ENCODE measurements at places on chromosomes 1 and 21.

DNA sequence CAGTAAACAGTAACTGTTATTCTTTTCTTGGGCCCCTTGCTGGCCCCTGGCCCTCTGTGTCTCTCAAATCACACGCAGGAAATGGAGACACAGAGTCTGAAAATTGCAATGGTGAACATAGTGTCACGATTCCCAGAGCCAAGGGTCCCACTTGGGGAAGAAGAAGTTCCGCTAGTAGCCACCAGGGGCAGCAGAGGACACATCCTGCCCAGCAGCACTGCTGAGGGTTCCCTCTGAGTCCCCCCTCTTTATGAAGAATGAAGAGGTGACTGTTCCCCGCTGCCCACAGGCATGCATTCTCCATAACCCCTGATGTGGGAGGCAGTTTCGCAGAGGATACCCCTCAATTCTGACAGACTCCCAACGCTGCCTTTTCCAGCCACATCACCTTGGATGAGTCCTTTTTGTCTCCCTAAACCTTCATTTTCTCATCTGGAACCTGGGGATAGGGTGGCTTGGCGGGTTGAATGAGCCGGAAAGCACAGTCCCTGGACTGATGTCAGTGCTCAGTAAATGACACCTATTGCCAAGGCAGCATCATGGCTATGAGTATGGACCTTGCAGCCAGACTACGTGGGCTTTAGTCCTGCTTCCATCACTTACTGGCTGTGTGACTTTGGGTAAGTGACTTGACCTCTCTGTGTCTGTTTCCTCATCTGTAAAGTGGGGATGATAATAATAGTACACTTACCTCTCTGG lies 238.0 kb upstream of the TMEM51 start:
- DNase-seq, result peak; percentile 73

DNA sequence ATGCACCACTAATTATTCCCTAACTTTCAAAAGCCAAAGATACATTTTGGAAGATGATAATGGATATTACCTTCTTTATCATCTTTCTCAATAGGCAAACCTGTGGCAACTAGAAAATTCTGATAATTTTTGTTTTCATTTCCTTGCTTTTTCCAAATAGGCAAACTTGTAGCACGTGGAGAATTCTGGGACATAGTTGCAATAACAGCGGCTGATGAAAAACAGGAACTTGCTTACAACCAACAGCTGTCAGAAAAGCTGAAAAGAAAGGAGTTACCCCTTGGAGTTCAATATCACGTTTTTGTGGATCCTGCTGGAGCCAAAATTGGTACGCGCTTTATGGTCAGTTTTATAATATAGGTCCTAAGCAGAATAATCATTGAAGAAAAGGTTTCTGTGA lies 1.5 kb downstream of the FPGT start:
- DNase-seq, result no peak

- DNase-seq, result no peak
Measured at GRCh38 chr1:26768755-26769154, 19.0 kb upstream of the PIGV start.

DNA sequence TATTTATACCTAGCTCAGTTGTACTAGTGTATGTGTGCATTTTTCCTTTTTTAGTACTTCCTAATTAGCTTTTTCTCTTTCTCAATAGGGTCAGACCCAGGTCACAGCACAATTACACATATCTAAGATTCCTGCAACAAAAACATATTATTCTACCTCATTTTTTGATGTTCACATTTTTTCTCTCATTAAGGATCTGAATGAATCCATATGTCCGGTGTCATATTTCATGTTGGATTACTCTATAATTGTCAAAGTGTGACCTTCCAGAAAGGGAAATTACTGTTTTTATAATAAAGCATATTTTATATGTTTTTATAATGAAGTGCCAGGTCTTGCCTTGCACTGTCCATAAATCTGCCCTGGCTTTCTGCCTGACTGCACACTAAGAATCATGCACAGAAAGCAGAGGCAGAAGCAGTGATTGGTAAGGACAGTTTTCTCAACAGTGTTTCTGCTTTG lies 143.7 kb downstream of the KCNT2 start:
- DNase-seq, result no peak

GRCh38 chr1:26288311-26288941 lies 8.5 kb downstream of the SH3BGRL3 start:
- no peak for DNase-seq

GRCh38 chr21:33480481-33481103 lies 818 bp upstream of the TMEM50B start:
- DNase-seq, result no peak

- DNase-seq, result no peak
Measured at GRCh38 chr21:15208786-15209185, 144.0 kb upstream of the NRIP1 start.

- no peak for DNase-seq
Measured at GRCh38 chr21:18764720-18765119, 361.1 kb upstream of the TMPRSS15 start.

- peak; percentile 88 for DNase-seq
Measured at GRCh38 chr1:155070721-155071569, 7.4 kb downstream of the EFNA4 start.

- DNase-seq, result no peak
Measured at GRCh38 chr1:185418472-185418871, 101.4 kb upstream of the IVNS1ABP start.

- no peak for DNase-seq
Measured at GRCh38 chr1:93436496-93436895, 11.4 kb upstream of the FNBP1L start.

DNA sequence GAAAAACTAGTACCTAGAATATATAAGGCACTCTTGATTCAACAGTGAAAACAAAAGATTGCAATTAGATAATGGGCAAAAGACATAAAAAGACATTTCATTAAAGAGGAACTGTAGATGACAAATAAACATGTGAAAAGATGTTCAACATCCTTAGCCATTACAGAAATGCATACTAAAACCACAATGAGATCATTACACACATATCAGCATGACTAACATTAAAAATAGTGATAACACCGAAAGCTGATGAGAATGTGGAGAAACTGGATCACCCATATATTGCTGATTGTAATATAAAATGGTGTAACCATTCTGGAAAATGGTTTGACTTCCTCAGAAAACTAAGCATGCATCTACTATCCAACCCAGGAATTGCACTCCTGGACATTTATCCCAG lies 340.3 kb downstream of the SEC16B start:
- DNase-seq, result no peak

DNA sequence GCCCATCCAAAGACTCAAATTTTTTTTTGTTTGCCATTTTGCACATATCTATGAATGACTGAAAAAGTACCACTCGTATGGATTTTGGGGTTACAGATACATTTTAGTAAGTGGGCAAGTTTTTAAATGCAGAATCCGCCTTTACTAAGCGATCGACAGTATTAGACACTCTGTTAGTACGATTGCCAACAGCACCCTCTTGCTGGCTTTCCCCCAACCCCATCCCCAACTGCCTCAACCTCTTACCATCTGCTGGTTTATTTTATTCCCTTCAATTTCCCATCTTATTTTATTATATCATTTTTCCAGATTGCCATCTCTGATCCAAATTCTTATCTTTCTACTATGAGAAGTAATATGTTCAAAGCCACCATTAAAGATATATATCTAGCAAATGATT lies 244.8 kb downstream of the LRRIQ3 start:
- no peak for DNase-seq

- no peak for DNase-seq
Measured at GRCh38 chr1:199082778-199083389, 444.0 kb downstream of the PTPRC start.

- no peak for DNase-seq
Measured at GRCh38 chr21:34825948-34826548, 157.3 kb downstream of the CLIC6 start.

DNA sequence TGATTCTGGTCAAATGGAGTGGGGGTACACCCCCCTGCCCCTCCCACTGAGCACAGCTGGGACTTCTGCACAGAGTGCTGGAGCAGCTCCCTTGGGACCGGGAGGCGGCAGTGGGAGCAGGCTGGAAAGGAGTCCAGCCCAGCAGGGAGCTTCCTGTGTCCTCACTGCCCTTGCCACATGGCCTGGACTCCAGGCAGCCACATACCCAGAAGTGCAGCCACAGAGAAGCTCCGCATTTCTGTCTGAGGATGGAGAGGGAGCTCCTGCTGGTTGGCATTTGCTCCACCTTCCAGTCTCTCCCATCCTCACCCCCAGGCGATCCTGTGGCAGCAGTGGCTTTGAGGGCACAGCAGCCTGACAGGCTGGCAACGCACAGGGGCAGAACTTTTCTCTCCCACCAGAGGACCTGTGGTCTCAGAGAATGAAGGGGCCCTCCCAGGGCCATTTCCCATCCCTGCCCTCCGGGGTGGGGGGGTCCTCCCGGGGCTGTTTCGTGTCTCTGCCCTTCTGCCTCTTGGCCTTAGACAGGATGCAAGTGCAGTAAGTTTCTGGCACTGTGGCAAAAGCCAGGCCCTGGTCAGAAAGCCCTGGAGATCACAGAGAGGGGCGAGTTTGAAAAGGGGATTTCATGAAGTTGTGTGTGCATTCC lies 103.6 kb upstream of the COL6A1 start:
- DNase-seq, result no peak

DNA sequence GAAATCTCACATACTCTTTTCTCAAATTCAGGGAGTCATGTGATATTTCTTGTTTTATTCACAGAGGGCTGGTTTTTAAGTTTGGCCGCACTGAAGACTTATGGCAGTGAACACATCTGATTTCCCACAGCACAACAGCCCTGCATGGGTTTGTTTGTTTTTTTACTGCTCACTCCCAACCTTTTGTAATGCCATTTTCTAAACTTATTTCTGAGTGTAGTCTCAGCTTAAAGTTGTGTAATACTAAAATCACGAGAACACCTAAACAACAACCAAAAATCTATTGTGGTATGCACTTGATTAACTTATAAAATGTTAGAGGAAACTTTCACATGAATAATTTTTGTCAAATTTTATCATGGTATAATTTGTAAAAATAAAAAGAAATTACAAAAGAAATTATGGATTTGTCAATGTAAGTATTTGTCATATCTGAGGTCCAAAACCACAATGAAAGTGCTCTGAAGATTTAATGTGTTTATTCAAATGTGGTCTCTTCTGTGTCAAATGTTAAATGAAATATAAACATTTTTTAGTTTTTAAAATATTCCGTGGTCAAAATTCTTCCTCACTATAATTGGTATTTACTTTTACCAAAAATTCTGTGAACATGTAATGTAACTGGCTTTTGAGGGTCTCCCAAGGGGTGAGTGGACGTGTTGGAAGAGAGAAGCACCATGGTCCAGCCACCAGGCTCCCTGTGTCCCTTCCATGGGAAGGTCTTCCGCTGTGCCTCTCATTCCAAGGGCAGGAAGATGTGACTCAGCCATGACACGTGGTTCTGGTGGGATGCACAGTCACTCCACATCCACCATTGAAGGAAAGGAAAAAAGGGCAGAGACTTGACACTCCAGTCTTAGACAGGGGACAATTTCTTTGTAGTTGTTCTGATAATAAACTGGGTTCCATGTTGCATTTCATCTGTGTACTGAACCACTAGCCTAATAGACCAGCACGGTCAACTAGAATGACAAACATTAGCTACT lies 22.8 kb downstream of the TMEM50A start:
- DNase-seq, result no peak

GRCh38 chr21:28892199-28893111 lies 100.2 kb downstream of the LTN1 start:
- DNase-seq, result no peak

- DNase-seq, result no peak
Measured at GRCh38 chr1:239682960-239683359, 296.6 kb downstream of the CHRM3 start.

DNA sequence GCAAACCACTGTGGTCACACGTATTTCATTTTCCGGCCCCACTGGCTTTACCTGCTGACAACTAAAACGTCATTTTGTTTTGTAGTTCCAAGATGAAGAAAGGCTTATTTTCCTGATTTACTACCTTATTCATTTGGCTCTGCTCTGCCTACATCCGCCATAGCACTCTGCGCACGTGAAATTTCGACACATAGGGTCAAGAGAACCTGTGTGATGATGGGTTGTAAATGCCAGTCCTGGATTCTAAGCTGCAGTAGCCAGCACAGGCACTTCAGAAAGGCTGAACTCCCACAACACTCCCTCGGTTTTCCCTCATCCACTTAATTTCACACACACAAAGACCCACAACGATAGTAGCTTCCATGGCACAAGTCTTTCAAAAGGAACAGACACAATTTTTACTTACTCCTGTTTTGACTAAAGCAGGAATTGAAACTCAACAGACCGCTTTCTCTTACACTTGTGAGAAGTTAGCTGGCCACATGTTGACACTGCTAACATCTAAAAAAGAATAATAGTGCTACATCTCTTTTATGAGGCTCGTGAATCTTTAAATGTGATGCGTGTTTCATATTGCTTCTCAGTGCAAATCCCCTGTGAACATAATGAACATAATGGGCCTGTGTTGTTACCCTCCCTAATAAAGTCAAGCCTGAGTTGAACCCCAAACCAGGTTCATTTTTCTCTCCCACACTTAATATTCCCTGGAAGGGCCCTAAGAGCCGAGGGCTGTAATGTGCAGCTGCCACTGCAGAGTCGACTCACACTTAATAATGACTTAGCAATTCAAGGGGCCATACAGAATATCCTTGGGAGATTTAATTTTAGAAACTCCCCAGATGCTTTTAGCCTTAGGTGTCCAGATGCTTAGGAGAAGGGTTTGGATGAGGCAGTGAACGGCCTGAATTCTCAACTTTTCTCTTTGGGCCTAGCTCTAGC lies 1.5 kb upstream of the RUNX1 start:
- DNase-seq, result no peak

GRCh38 chr1:25140073-25140797 lies 92.1 kb downstream of the SYF2 start:
- no peak for DNase-seq

GRCh38 chr1:244712669-244713068 lies 59.7 kb downstream of the DESI2 start:
- DNase-seq, result no peak

GRCh38 chr1:227735539-227736285 lies 477 bp downstream of the SNAP47 start:
- DNase-seq, result no peak

GRCh38 chr1:20278692-20279130 lies 12.0 kb upstream of the VWA5B1 start:
- DNase-seq, result no peak

- DNase-seq, result no peak
Measured at GRCh38 chr1:205062895-205063294, 19.9 kb downstream of the CNTN2 start.

DNA sequence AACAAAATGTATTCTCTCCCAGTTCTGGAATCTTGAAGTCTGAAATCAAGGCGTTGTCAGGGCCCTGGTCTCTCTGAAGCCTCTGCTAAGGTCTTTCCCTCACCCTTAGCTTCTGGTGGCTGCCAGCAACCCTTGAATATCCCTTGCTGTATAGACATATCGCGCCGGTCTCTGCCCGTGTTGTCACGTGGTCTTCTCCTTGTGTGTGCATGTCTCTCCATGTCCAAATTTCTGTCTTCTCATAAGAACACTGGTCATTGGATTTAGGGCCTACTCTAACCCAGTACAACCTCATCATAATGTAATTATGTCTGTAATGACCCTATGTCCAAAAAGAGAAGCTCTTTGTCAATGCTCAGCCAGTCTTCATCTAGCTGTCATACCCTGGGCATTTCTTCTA lies 85.7 kb upstream of the ETS2 start:
- no peak for DNase-seq

GRCh38 chr1:202150602-202151001 lies 6.1 kb upstream of the ARL8A start:
- no peak for DNase-seq

Data from ascending aorta (tissue), 2 donors.